ENCODE measurements at places on chromosomes 1 and 21.

- no peak for DNase-seq
Measured at GRCh38 chr1:187474336-187474735, 645.6 kb downstream of the PLA2G4A start.

- DNase-seq: no peak
Measured at GRCh38 chr1:28965271-28965870, 51.0 kb downstream of the EPB41 start.

DNA sequence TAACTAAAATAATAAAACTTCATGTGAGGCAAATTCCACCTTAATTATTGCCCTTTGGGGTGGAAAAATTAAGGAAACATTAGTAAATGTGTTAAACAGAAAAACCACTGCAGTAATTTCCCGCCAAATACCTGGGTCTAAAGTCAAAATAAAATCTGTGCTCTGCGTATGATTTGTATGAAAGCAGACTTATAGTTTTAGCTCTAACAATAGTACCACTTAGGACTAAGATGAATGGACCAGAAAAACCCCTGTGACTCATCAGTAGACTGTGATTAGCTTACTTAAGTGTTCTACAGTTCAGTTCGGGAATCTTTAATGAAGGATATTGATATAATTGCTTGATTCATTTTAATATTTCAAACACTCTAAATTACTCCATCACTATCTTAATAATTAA lies 23.3 kb upstream of the C1orf105 start:
- DNase-seq: no peak

DNA sequence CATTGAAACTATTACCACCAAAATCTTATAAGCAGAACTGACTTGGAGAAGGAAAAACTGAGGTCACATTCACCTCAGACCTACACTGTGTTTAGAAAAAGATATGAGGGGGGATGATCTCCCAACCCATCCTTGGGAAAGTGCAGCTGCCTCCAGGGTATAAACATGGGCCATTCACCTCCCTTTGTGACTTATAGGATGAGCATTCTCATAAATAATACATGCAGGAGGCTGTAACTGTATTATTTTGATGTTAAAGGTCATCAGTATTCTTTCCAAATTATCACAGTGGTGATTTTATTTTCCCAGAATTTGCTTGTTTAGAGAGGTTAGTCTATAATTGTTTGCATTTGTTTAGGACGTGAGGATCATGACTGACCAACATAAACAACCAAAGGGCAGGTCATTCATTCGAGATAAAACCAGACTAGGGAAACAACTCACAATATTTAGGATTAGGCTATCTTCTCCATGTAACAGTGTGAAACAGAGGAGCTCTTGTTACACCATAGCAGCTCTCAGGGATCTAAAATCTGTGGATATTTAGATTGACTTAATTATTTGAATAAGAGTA lies 109.2 kb upstream of the NR5A2 start:
- DNase-seq: no peak
